ENCODE measurements at places on chromosomes 7 and 10. TPM values are rescaled to one million over a fixed set of nuclear protein-coding genes. Genes with fewer than 3 reads are reported as not detected.

The CPA4 gene
- total RNA-seq, result 28.2 TPM

The FZD8 gene
- 15.2 TPM for total RNA-seq

The PON1 gene
- total RNA-seq, result not detected

DNA sequence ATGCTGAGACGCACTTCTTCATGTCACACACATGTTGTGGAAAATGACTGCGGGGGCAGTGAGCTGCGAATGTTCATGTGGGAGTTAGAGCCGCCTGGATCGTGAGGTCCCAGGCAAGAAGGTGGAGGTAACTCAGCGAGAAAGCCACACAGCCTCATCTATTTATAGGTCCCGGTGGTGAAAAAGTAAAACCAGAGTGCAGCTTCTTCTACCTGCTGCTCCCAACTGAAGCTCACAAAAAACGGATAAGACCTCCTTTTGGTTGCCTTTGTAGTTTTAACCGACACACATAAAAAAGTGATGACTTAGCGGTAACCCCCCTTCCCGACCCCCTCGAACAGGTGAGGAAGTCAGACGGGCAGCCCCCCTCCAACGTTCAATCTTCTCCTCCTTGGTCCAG is 276.9 kb downstream of the GATA3 start:
- H3K36me3 ChIP-seq, result no peaks in the 10 kb centered on the region
- H3K4me3 ChIP-seq, result no peak overlapping the region
- no peaks in the 10 kb centered on the region for H3K27me3 ChIP-seq
- no peaks in the 10 kb centered on the region for H3K4me1 ChIP-seq
- no peak for DNase-seq

GRCh38 chr10:49296382-49296781 is 2.6 kb upstream of the C10orf71 start:
- H3K4me3 ChIP-seq, result no peak overlapping the region
- no peaks in the 10 kb centered on the region for H3K36me3 ChIP-seq
- DNase-seq, result no peak
- H3K27me3 ChIP-seq, result peaks cover 41% of the 10 kb centered on the region

DNA sequence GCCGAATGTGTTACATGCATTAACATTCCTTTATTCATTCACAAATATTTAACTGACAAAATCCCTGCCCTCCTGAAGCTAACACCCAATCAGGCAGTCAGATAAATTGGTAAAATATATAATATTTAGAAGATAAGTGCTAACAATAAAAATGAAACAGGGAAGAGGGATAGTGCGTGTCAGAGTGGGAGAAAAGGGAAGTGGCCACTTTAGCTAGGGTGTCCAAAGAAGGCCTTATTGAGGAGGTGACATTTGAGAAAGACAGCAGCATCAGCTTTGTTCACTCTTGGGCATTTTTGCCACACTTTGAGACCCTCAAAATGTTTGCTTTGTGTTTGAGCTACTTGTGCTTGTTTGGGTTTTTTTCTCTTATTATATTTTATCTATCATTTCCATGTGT is 317.8 kb downstream of the SNX13 start:
- DNase-seq, result no peak
- H3K27ac ChIP-seq, result no peak overlapping the region
- no peaks in the 10 kb centered on the region for H3K36me3 ChIP-seq
- no peak overlapping the region for H3K4me3 ChIP-seq

DNA sequence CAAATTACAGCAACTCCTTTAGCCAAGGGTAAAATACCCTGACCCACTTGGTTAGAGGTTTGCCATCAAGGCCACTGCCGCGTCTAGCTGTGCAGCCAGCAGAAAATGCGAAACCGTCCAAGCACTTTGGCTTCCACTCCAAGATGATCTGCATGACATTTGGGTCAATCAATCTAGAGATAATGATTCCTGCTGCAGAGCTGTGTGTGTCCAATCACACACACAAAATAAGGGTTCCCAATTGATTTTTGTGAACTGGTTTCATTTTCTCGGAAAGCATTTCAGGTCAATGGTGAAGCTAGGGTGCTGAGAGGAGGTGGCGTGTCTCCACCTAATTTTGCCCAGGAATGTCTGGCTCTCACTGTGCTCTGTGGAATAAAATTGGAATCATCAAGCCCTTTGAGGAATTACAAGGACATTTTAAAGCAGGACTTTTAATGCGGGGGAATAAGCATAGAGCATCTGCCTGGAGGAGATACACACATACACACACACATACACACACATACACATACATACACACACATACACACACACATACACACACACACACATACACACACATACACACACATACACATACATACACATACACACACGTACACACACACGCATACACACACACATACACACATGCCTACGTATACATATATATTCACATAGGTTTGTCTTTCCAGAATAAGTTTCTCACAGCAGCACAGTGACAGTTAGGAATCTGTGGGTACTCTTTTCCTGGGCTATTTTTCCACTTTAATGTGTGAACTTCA is 59.5 kb downstream of the ACADSB start:
- H3K4me3 ChIP-seq, result no peak overlapping the region
- H3K27me3 ChIP-seq, result no peaks in the 10 kb centered on the region
- H3K36me3 ChIP-seq, result no peaks in the 10 kb centered on the region
- no peak for DNase-seq

GRCh38 chr7:156989766-156990535 is 20.5 kb downstream of the MNX1 start:
- H3K27me3 ChIP-seq, result peaks cover 17% of the 10 kb centered on the region
- no peak overlapping the region for H3K4me3 ChIP-seq
- no peaks in the 10 kb centered on the region for H3K4me1 ChIP-seq
